ENCODE measurements at places on chromosomes 7 and 10. TPM values are rescaled to one million over a fixed set of nuclear protein-coding genes. Genes with fewer than 3 reads are reported as not detected.

OR2A1 gene
- polyA plus RNA-seq, result 0.14 TPM

IL2RA gene
- not detected for polyA plus RNA-seq

CFAP70 gene
- 0.19 TPM for polyA plus RNA-seq

NDUFB2 gene
- 1,240 TPM for polyA plus RNA-seq

PFKFB3 gene
- polyA plus RNA-seq, result 17.2 TPM

SPDYE2B gene
- polyA plus RNA-seq, result not detected

DNA sequence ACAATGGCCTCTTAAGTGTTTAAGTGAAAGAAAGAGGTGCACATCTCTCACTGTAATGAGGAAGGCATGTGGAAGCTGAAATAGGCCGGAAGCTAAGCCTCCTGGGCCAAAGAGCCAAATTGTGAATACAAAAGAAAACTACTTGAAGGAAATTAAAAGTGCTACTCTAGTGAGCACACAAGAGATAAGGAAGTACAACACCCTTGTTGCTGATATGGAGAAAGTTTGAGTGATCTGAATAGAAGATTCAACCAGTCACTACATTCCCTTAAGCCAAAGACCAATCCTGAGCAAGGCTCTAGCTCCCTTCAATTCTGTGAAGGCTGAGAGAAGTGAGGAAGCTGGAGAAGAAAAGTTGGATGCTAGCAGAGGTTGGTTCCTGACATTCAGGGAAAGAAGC is 8.2 kb downstream of the DKK1 start:
- no peaks in the 10 kb centered on the region for H3K36me3 ChIP-seq
- H3K27ac ChIP-seq, result no peak overlapping the region

DNA sequence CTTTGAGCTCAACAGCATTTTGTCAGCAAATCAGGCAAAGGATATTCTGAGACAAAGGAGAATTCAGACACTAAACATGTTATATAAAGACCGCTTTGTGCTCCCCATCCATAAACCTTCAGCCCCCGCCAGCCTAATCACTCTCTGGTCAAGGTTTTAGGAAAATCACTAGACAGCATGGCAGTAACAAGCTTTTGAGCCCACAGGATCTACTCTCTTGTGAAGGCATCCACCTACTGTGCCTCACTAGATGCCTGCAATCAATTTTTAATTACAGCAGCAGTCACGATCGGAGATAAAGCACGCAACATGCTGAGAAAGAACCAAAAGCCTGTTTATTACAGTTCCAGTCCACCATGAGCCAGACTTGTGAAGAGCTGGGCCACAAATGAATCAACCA is 19.1 kb downstream of the PDE1C start:
- no peak overlapping the region for H3K27ac ChIP-seq
- H3K36me3 ChIP-seq, result no peaks in the 10 kb centered on the region
- H3K4me1 ChIP-seq, result no peaks in the 10 kb centered on the region
- no peak for DNase-seq
- H3K4me3 ChIP-seq, result no peak overlapping the region

DNA sequence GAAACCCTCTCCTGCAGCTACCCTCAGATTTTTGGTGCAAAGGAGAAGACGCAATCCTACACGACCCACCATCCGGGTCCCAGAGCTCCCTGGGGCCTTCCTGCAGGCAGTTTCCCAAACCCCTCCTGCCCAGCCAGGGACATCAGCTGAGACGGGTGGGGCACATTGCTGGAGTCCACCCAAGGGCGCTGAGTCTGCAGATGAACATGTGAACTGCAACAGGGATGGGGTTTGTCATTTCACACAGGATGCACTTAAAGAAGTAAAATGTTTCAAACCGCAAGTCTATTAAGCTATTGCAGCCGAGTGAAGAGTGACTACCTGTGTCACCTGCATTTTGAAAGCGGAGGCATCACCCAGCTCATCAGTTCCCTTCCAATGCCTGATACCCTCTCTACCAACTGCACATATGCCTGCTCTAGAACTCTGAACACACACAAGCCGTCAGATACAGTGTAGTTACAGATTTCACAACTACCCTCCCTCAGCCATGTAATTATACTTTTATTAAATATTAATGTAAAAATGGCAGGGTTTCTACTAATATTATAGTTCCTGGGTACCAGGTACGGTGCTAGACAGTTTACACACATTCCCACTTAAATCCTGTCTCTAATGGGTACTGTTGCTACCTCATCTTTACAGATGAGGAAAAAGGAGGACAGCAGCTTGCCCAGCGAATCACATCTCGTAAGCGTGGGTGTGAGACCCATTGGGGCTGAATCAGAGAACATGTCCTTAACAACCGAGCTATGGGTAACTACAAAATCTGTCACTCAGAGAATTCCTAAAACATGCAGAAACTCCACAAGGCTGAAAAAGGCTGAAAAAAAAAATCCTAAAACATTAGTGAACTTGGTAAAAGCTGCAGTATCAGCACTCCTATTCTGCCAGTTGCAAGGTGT is 71.2 kb downstream of the GRB10 start:
- no peaks in the 10 kb centered on the region for H3K27me3 ChIP-seq
- H3K4me3 ChIP-seq, result no peak overlapping the region

DNA sequence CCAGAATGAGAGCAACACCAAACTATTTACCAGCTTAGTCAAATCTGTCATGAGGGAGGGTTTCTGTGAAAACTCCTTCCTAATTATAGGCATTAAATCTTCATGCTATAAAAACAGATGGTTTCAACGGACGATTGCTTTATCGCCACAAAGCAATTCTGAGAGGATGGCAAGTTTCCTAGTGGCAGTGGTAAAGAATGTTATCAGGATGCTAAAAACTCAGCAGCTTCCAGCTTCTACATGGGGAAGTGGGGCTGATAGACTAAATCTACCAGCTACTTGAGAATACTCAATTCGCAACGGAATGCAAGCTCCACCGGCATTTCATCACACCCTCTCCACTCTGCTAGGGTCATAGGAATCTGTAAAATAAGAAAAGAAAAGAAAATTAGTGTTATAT is 41.8 kb downstream of the JCAD start:
- no peak for DNase-seq
- H3K4me1 ChIP-seq, result no peaks in the 10 kb centered on the region
- no peaks in the 10 kb centered on the region for H3K27me3 ChIP-seq

- no peaks in the 10 kb centered on the region for H3K27me3 ChIP-seq
- no peaks in the 10 kb centered on the region for H3K4me1 ChIP-seq
- no peaks in the 10 kb centered on the region for H3K36me3 ChIP-seq
- H3K4me3 ChIP-seq, result no peak overlapping the region
Observed at GRCh38 chr7:147513451-147513850, 1077.1 kb upstream of the C7orf33 start.

- H3K36me3 ChIP-seq, result no peaks in the 10 kb centered on the region
- H3K27ac ChIP-seq, result no peak overlapping the region
- no peak for DNase-seq
- no peaks in the 10 kb centered on the region for H3K27me3 ChIP-seq
- H3K4me3 ChIP-seq, result no peak overlapping the region
- no peaks in the 10 kb centered on the region for H3K4me1 ChIP-seq
Observed at GRCh38 chr7:45328403-45328981, 170.9 kb downstream of the RAMP3 start.

DNA sequence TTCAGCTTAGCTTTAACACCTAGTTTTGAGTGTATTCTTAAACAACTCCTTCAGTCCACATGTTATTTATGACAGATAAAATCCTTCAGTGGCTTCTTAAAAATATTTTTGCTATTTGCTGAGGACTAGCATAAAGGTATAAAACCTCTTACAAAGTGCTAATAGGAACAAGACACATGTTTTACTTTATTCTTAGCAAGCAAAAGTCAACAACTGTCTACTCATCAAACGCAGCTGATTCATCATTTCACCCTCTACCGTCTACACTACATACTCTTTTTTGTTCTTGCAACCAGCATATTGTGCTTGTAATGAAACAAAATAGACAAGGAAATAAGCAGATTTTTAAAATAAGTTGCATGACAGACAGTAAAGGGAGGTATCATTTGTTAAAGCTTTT is 319.7 kb downstream of the SNX13 start:
- H3K4me3 ChIP-seq, result no peak overlapping the region
- no peak overlapping the region for H3K27ac ChIP-seq
- DNase-seq, result no peak
- no peaks in the 10 kb centered on the region for H3K36me3 ChIP-seq
- no peaks in the 10 kb centered on the region for H3K4me1 ChIP-seq

GRCh38 chr10:2488446-2489005 is 578.8 kb upstream of the PFKP start:
- no peak overlapping the region for H3K4me3 ChIP-seq
- H3K36me3 ChIP-seq, result no peaks in the 10 kb centered on the region
- H3K27me3 ChIP-seq, result no peaks in the 10 kb centered on the region
- no peak overlapping the region for H3K27ac ChIP-seq
- no peaks in the 10 kb centered on the region for H3K4me1 ChIP-seq

GRCh38 chr10:78749898-78750297 is 318.9 kb upstream of the ZMIZ1 start:
- H3K4me1 ChIP-seq, result peaks cover 7% of the 10 kb centered on the region
- H3K36me3 ChIP-seq, result no peaks in the 10 kb centered on the region
- no peak overlapping the region for H3K4me3 ChIP-seq
- no peak overlapping the region for H3K27ac ChIP-seq
- H3K27me3 ChIP-seq, result peaks cover 14% of the 10 kb centered on the region

DNA sequence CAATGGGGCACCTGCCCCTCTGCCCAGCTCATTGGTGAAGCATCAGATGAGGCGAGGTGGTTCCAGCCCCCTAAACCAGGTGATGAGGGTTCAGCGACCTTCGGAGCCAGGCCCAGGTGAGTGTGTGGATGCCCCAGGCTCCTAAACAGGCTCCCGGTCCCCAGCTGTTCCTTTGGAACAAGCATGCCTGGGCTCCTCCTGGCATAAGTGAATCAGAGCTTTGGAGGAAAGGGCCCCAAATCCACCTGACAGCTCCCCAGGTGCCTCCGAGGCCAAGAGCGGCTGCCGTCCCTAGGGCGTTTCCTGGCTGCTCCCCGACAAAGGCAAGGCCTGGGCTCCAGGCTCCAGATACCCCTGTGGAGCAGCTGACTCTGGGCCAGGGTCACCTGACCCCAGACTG is 61.3 kb downstream of the YKT6 start:
- no peak overlapping the region for H3K4me3 ChIP-seq
- DNase-seq, result no peak
- H3K27me3 ChIP-seq, result no peaks in the 10 kb centered on the region
- H3K27ac ChIP-seq, result no peak overlapping the region
- no peaks in the 10 kb centered on the region for H3K36me3 ChIP-seq

- no peak for DNase-seq
- H3K27ac ChIP-seq, result no peak overlapping the region
- H3K4me1 ChIP-seq, result no peaks in the 10 kb centered on the region
- no peaks in the 10 kb centered on the region for H3K36me3 ChIP-seq
Observed at GRCh38 chr10:126131341-126131740, 235.0 kb downstream of the FANK1 start.

GRCh38 chr7:91800389-91800788 is 80.1 kb downstream of the MTERF1 start:
- H3K27me3 ChIP-seq, result no peaks in the 10 kb centered on the region
- no peak overlapping the region for H3K4me3 ChIP-seq
- no peaks in the 10 kb centered on the region for H3K4me1 ChIP-seq
- no peak overlapping the region for H3K27ac ChIP-seq
- no peaks in the 10 kb centered on the region for H3K36me3 ChIP-seq

DNA sequence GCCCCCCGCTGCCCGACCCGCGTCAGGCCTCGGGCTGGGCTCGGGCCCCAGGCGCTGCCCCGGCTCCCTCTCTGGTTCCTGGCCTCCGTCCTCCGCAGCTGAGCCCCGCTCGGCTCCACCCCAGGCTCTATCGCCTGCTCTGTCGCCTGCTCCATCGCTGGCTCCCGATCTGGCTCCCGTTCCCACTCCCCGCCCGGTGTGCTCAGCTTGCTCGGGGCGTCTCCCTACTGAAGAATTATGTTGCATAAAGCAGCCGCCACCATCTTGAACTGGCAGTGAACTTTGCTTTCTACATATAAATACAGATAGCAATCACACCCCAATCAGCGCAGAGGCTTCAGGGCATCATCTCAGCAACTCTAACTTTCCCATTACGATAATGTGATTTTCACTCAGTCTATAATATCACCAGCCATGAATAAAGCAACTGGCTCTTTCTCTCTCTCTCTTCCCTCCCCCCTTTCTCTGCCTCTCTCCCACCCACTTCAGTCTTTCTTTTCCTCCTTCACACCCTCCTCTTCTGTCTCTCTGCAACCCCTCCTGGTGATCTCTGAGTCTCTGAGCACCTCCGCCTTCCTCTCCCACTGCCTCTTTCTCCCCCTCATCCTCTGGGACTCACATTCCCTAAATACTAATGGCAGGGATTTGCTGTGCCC is 43.3 kb upstream of the BTRC start:
- H3K27me3 ChIP-seq, result peaks cover 39% of the 10 kb centered on the region
- no peaks in the 10 kb centered on the region for H3K4me1 ChIP-seq
- H3K4me3 ChIP-seq, result no peak overlapping the region
- no peak overlapping the region for H3K27ac ChIP-seq
- DNase-seq, result no peak

GRCh38 chr10:58438340-58438871 is 53.2 kb downstream of the TFAM start:
- peaks cover 8% of the 10 kb centered on the region for H3K27me3 ChIP-seq
- no peak overlapping the region for H3K4me3 ChIP-seq
- no peaks in the 10 kb centered on the region for H3K36me3 ChIP-seq
- peaks cover 8% of the 10 kb centered on the region for H3K4me1 ChIP-seq
- no peak for DNase-seq
- H3K27ac ChIP-seq, result no peak overlapping the region

GRCh38 chr10:79230328-79230830 is 116.9 kb upstream of the PPIF start:
- no peak overlapping the region for H3K4me3 ChIP-seq
- no peaks in the 10 kb centered on the region for H3K36me3 ChIP-seq
- H3K4me1 ChIP-seq, result peaks cover 10% of the 10 kb centered on the region
- no peak for DNase-seq

GRCh38 chr10:88960802-88961201 is 8.2 kb upstream of the ACTA2 start:
- peaks cover 36% of the 10 kb centered on the region for H3K27me3 ChIP-seq
- no peak overlapping the region for H3K4me3 ChIP-seq
- no peak overlapping the region for H3K27ac ChIP-seq
- no peaks in the 10 kb centered on the region for H3K36me3 ChIP-seq

DNA sequence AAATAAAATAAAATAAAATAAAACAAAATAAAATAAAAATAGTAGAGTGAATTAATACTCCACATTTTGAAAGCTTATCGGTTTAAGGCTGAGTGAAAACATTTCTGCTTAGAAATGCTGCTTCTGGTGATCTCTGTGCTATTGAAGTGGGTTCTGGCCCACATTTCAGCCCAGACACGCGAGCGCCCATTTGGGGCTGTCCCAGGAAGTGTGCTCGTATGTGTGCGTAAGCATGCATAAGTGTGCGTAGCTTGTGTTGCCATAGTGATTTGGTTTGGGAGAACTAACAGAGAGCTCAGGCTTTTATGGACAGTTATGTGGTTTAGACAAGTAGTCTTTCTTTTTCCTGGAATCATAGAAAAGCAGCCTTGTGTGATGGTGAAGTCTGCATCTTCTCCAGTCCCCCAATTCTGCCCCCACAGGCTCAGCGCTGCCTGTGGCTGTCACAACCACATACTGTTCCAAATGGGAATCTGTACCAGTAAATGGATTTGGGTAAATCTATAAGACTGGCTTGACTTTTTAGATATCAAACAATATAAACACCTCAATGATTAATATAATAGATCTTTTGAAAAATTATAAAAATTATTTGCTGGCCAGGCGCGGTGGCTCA is 29.8 kb upstream of the PURB start:
- no peak for DNase-seq
- H3K27me3 ChIP-seq, result no peaks in the 10 kb centered on the region
- no peak overlapping the region for H3K27ac ChIP-seq
- H3K4me3 ChIP-seq, result no peak overlapping the region
- H3K36me3 ChIP-seq, result no peaks in the 10 kb centered on the region
- peaks cover 2% of the 10 kb centered on the region for H3K4me1 ChIP-seq

GRCh38 chr7:114629762-114630161 is 215.1 kb downstream of the FOXP2 start:
- no peak overlapping the region for H3K27ac ChIP-seq
- no peak overlapping the region for H3K4me3 ChIP-seq
- H3K36me3 ChIP-seq, result no peaks in the 10 kb centered on the region
- no peaks in the 10 kb centered on the region for H3K4me1 ChIP-seq
- no peak for DNase-seq
